ENCODE measurements at places on chromosomes 6 and 20.

DNA sequence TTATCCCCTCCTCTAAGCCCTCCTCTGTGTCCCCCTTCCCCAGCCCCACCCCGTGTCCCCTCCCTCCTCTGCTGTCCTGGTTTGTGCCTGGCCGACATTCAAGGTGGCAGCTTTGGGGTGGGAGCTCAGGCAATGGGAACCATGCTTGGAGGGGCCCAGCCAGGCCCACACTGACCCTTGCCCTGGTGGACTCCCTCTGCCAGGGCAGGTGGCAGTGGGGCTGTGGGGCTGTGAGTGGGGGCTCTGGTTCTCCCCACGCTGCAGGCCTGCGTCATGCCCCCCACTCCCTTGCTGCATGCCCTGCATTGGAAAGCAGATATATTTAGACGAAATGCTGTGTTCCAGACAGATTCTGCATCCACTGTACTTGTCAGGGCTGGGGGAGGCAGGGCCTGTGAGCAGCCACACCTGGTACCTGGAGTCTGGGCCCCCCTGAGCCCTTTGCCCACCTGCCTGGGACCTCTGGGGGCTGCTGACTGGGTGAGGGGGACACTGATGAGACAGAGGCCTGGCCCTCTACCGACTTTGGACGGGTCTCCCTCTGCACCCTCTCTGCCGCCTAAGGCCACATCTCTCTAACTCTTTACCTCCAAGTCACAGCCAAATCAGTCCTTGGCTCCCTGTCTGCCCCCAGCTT is 14.2 kb downstream of the DLGAP4 start:
- no peak for DNase-seq

DNA sequence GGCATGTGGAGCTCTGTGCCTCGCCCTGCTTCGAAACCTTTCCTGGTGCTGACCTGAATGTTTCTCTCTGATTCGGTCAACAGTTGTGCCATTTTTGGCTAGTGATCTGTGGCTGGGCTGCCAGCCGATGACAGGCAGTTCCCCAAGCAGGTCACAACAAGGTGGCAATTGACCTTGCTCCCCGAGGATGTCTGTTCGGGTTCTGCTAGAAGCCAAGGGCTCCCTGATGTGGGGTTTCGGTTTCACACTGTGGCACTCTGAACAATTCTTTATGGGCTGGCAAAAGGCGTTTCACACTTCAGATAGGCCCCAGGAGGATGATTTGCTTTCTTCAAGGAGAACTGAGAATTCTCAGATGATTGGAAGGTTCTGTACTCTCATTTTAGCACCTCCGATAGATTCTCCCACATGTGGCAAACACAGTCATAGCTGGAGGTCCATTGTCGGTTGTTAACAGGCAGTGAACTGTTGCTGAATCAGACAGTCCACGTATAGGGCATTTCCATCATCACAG is 135.6 kb downstream of the SLC24A3 start:
- no peak for DNase-seq

- DNase-seq, result no peak
Observed at GRCh38 chr6:122432816-122433215, 33.4 kb downstream of the HSF2 start.

GRCh38 chr6:156900292-156900691 is 123.1 kb downstream of the ARID1B start:
- DNase-seq, result no peak

DNA sequence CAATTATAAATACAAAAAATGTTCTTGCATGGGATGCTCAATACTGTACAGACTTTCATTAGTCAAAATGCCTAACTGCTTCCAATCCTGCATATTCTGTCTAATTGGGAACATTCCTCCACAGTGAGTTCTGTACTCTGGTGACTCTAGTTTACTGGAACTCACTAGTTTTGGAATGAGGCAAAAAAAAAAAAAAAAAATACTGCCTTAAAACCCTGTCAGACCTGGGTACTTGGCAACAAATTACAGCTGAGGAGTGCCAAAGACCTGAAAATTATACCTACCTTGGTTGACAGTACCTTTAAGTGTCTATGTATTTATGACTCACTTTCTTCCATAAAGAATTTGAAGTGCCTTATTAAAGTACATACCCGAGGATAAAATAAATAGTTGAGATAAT is 276.7 kb downstream of the FARS2 start:
- DNase-seq, result no peak

DNA sequence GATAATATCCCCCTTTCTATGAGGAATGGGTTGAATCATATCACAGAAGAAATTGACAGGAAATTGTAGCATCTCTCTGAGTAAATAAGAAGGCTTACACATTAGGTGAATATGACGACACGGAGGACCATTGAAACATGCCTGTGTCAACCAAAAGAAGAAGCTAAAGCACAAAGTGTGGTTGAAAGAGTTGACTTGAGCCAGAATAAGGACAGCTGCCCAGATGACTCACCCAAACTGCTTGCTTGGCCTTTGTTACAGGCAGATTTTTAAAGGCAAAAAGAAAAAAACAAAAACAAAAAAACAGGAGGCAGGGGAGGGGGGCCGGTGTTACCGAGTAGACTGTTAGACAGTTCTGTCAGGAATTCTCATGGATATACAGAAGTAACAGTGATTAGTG is 129.8 kb upstream of the EDN1 start:
- DNase-seq, result no peak

GRCh38 chr20:17490501-17490900 is 40.7 kb downstream of the BFSP1 start:
- no peak for DNase-seq

DNA sequence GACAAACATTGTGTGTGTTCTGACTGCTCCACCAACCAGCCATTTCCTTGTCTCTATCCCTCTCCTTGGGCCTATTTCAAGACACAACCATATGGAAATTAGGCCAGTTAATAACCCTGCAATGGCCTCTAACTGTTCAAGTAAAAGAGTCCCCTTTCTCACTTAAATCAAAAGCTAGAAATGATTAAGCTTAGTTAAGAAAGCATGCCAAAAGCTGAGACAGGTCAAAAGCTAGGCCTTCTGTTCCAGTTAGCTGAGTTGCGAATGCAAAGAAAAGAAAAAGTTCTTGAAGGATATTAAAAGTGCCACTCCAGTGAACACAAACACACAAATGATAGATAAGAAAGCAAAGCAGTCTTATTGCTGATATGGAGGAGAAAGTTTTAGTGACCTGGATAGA is 22.5 kb downstream of the SERINC1 start:
- no peak for DNase-seq

- DNase-seq, result no peak
Observed at GRCh38 chr6:13558718-13559117, 15.7 kb upstream of the SIRT5 start.

Data from HuH-7.5 (cell line).